ENCODE measurements at places on chromosomes 3 and 15.

DNA sequence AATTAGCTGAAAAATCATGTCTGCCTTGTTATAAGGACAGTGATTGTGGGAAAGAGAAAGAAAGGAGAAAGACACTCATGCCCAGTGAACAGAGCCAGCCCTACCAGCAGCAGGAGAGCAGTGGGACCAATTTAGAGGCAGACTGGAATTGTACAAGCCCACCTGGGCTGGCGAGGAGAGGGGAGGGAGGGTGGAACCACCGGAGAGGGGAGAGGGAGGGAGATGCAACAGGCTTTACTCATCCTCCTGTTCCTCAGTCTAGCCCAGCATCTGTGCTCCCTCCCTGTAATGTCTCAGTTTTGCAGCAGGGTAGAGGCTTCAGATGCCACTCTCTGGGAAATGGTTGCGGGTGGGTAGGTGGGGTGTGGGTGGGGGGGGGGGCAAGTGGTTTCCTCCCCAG is 54.7 kb downstream of the RAB11A start:
- peaks cover 1% of the 10 kb centered on the region for H3K27me3 ChIP-seq
- no peak for DNase-seq
- H3K4me1 ChIP-seq: no peaks in the 10 kb centered on the region
- H3K4me3 ChIP-seq: no peak overlapping the region
- no peaks in the 10 kb centered on the region for H3K36me3 ChIP-seq

DNA sequence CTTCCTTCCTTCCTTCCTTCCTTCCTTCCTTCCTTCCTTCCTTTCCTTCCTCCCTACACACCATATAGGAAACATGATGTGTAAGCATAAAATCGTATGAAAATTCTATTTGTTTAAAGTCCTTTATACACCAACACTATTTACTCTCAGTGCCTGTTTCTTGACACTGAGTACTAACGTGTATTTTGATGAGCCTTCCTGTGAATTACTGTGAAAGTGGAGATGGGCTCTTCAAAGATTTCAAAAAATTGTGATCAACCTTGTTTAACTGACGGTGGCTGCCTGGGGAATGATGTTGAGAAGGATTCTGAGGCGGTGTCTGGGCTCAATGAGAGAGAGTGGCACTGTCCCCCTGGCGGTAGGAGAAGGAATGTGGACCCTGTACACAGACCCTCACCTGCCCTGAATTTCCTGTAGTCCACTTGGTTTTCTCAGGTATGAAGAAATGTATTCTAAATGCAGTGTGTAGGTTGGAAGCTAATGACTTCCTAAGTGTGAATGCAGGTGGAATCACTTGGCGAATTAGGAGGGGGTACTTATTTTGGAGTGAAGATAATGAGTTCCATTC is 237.9 kb downstream of the GAP43 start:
- H3K27ac ChIP-seq: no peak overlapping the region
- no peak for DNase-seq
- no peak overlapping the region for H3K4me3 ChIP-seq

- H3K4me1 ChIP-seq: peaks cover 54% of the 10 kb centered on the region
- no peak for DNase-seq
- peaks cover 3% of the 10 kb centered on the region for H3K27me3 ChIP-seq
- peak overlapping the region; percentile 76 for H3K4me3 ChIP-seq
Measured at GRCh38 chr3:108124337-108125152, 33.7 kb upstream of the CD47 start.

- DNase-seq: no peak
- H3K36me3 ChIP-seq: no peaks in the 10 kb centered on the region
- no peak overlapping the region for H3K27ac ChIP-seq
- no peaks in the 10 kb centered on the region for H3K4me1 ChIP-seq
- H3K4me3 ChIP-seq: no peak overlapping the region
- H3K27me3 ChIP-seq: no peaks in the 10 kb centered on the region
Measured at GRCh38 chr3:114452256-114452655, 158.4 kb downstream of the TIGIT start.

DNA sequence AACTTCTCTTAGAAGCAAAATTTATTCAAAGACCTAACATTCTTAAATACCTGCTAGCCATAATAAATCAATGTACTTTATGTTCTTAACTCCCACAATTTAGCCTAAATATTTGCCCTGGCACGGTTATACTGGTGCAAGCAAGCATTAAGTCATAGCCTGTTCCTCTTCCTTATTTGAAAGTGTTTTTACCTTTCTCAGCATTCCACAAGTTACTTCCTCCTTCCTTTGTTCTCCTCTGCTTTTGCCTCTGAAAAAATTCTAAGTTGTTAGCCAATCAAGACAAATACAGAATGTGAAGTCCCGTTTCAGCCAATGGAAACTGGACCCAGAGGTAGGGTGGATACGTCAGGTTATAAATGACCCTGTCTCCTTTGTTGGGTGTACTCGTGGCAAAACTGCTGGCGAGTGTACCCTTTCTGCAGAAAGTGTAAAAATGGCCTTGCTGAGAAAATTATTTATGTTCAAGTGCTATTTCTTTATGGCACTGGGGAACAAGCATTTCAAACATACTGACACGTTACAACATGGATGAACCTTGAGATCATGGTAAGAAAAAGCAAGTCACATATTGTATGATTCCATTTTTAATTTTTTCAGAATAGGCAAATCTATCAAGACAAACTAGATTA is 3.1 kb upstream of the TATDN2 start:
- no peak overlapping the region for H3K4me3 ChIP-seq
- H3K27me3 ChIP-seq: peaks cover 3% of the 10 kb centered on the region
- peaks cover 3% of the 10 kb centered on the region for H3K36me3 ChIP-seq
- H3K4me1 ChIP-seq: peaks cover 15% of the 10 kb centered on the region

DNA sequence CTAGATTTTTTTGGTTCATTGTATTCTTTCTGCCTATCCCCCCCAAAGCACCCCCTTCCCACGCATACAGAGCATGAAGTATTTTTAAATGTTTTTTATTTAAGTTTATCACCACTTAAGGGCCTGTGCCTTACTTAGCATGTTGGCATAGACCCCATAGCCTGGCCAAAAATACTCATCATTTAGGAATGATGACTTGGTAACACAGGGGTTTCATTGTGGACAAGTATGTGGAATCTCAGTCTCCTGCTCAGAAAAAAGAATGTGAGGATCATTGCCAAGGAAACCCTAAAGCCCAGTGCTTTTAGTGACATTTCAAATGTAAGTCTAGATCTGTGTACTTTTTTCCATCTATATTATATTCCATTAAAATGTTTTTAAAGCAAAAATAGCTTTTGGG is 146.3 kb downstream of the ALCAM start:
- H3K27ac ChIP-seq: no peak overlapping the region
- no peak overlapping the region for H3K4me3 ChIP-seq
- H3K27me3 ChIP-seq: no peaks in the 10 kb centered on the region

- DNase-seq: peak; percentile 22
- peak within 1 kb of the TSS; percentile 20 for H3K4me3 ChIP-seq
- no peaks in the 10 kb centered on the region for H3K4me1 ChIP-seq
- H3K27me3 ChIP-seq: no peaks in the 10 kb centered on the region
- H3K36me3 ChIP-seq: no peaks in the 10 kb centered on the region
Measured at GRCh38 chr3:165837058-165837525, at the start of gene BCHE. BCHE (minus strand) TSS chr3:165837423; CDS start chr3:165831033, 6,390 bp downstream.

GRCh38 chr15:61364871-61365270 is 135.8 kb upstream of the RORA start:
- H3K4me3 ChIP-seq: no peak overlapping the region
- no peak overlapping the region for H3K27ac ChIP-seq
- peak; percentile 5 for DNase-seq
- H3K36me3 ChIP-seq: no peaks in the 10 kb centered on the region

GRCh38 chr3:48661501-48662144 is 1.1 kb downstream of the CELSR3 start:
- peaks cover 14% of the 10 kb centered on the region for H3K27me3 ChIP-seq
- H3K27ac ChIP-seq: no peak overlapping the region
- H3K4me3 ChIP-seq: peak overlapping the region; percentile 79
- peak; percentile 75 for DNase-seq
- H3K36me3 ChIP-seq: peaks cover 7% of the 10 kb centered on the region

DNA sequence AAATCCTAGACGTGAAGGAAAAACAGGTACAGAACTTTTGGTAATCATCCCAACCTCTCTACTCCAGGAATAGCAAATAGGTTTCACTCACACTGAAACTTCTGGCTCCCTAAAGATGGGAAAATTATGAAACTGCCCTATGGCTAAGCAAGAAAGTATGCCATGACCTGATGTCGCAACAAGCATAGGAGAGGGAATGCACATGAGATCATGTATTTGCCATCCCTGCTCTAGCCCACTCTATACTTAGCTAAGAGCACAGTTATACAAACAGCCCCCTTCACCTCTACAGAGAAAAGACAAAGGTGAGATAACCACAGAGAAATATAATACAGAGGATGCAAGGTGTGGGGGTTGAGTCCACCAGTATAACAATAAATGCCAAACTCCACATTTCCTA is 102.7 kb downstream of the TBC1D5 start:
- DNase-seq: no peak
- no peak overlapping the region for H3K4me3 ChIP-seq
- H3K4me1 ChIP-seq: peaks cover 4% of the 10 kb centered on the region
- no peak overlapping the region for H3K27ac ChIP-seq

DNA sequence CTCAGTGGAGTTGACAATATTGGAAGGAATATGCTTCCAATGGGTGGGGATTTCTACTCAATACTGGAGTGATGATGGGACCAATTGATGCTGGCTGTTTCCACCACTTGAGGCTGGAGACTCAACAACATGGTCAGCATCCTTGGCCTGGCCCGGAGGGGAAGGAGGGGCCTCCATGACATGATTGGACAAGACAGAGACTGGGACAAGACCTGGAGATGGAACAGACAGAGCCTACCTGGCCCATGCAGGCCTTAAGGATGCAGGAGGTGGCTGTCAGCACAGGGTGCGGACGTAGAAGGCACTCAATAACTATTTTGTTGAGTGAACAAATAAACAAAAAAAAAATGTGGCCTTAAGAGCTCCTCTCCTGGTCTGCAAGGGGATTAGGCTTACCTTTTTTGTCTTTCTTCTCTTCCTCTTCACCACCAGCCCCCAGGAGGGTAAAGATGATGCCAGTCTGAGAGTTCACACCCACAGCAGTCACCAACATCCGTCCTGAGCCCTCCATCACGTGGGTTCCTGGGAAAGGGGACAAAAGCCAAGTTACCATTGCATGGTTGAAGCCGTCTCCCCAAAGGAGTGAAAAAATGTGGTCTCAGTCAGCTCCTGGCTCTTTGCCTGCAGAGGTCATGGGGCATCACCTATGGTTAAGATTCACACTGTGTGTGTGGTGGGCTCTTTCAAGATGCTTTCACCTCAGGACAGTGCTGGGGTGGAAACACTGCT is 67.1 kb upstream of the SEC13 start:
- H3K36me3 ChIP-seq: peaks cover 29% of the 10 kb centered on the region
- H3K27ac ChIP-seq: no peak overlapping the region
- H3K4me3 ChIP-seq: peak overlapping the region; percentile 43
- no peak for DNase-seq
- H3K4me1 ChIP-seq: no peaks in the 10 kb centered on the region
- H3K27me3 ChIP-seq: peaks cover 13% of the 10 kb centered on the region

DNA sequence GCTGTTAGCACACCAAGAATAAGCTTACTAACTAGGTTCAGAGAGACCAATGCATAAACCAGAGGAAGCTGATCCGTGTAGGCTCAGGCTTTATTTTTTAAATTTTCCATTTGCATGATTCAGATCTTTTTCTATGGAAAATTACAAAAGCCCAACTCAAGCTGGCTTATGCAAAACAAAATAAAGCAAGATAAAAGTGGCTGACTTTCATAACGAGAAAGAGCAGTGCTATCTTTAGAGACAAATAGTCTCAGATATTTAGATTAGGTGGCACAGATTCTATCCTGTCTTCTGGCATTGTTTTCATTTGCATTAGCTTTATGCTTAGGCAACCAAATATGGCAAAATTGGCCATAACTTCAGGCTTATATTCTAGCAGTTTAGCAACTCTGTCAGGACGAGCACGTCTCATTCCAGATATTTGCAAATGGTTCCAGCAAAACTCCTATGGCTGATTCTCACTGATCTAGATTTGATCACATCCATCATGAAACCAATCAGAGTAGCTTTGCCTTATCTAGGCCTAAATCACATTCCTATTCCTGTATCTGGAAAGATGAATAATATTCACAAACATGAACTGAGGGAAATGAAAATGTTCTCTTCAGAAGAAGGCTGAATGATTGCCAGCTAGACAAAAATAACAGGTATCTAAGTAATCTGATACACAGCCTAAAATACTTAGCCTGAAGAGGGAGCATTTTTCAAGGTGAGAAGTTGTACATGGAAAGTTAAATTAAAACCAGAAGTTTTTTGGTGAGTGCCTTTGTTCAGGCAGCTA is 216.4 kb upstream of the DPPA4 start:
- H3K36me3 ChIP-seq: no peaks in the 10 kb centered on the region
- H3K27me3 ChIP-seq: peaks cover 1% of the 10 kb centered on the region
- H3K4me1 ChIP-seq: no peaks in the 10 kb centered on the region
- no peak overlapping the region for H3K4me3 ChIP-seq

DNA sequence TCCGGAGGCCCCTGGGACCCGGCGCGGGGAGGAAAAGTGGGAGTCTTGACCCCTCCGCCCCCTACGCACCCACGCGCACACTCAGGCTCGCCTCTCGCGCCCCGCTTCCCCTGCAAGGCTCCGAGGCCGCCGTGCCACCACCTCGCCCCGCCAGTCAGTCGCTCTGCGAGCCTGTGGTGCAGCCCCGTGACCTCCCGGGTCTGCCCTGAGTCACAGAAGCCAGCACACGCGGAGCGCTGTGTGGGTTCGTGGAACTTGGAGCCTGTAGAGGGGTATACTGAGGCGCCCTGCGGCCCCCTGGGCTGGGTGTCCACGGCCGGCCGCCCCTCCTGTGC is 380 bp upstream of the ALS2CL start:
- no peaks in the 10 kb centered on the region for H3K36me3 ChIP-seq
- peaks cover 18% of the 10 kb centered on the region for H3K27me3 ChIP-seq
- DNase-seq: no peak
- no peak overlapping the region for H3K27ac ChIP-seq
- H3K4me1 ChIP-seq: peaks cover 16% of the 10 kb centered on the region
- H3K4me3 ChIP-seq: no peak overlapping the region

- no peak for DNase-seq
- no peaks in the 10 kb centered on the region for H3K36me3 ChIP-seq
- peaks cover 5% of the 10 kb centered on the region for H3K27me3 ChIP-seq
- no peak overlapping the region for H3K4me3 ChIP-seq
- no peak overlapping the region for H3K27ac ChIP-seq
Measured at GRCh38 chr3:62095756-62096155, 277.6 kb downstream of the FEZF2 start.

- no peak for DNase-seq
- no peaks in the 10 kb centered on the region for H3K27me3 ChIP-seq
Measured at GRCh38 chr3:168617658-168618057, 521.9 kb upstream of the GOLIM4 start.

- H3K4me1 ChIP-seq: peaks cover 23% of the 10 kb centered on the region
- peak overlapping the region; percentile 20 for H3K27ac ChIP-seq
- H3K27me3 ChIP-seq: peaks cover 11% of the 10 kb centered on the region
- H3K4me3 ChIP-seq: no peak overlapping the region
- DNase-seq: no peak
Measured at GRCh38 chr15:42069496-42070278, 24.7 kb downstream of the PLA2G4D start.

- H3K36me3 ChIP-seq: no peaks in the 10 kb centered on the region
- DNase-seq: no peak
- H3K27ac ChIP-seq: no peak overlapping the region
- no peaks in the 10 kb centered on the region for H3K27me3 ChIP-seq
- H3K4me3 ChIP-seq: no peak overlapping the region
- peaks cover 37% of the 10 kb centered on the region for H3K4me1 ChIP-seq
Measured at GRCh38 chr3:189149203-189149602, 22.6 kb upstream of the TPRG1 start.

Measured in endothelial cell (in vitro differentiated cells).